ENCODE measurements at places on chromosomes 6 and 20. TPM values are rescaled to one million over a fixed set of nuclear protein-coding genes. Genes with fewer than 3 reads are reported as not detected.
A peak's percentile ranks its signal among the peaks of the same experiment; 100 is the strongest.

DNA sequence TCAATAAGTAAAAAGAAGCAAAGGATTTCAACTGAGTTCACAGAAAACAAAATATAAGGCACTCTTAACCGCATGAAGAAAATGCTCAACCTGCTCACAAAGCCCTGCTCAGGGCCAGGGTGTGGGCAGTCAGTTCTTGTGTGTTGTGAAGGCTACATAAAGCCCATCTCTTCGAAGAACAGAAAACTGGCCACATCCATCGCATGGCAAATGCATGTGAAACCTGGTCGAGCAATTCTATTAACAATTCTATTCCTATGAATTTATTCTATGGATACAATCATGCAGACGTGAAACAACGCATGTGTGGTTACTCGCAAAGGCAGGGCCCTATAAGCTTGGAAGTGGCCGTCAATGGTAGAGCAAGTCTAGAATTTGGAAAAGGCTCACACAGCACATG lies 110.5 kb downstream of the PSMB1 start:
- no peaks in the 10 kb centered on the region for H3K4me1 ChIP-seq
- DNase-seq = no peak
- no peaks in the 10 kb centered on the region for H3K36me3 ChIP-seq
- H3K27ac ChIP-seq = no peak overlapping the region

C4A gene
- 5.7 TPM for total RNA-seq

DNA sequence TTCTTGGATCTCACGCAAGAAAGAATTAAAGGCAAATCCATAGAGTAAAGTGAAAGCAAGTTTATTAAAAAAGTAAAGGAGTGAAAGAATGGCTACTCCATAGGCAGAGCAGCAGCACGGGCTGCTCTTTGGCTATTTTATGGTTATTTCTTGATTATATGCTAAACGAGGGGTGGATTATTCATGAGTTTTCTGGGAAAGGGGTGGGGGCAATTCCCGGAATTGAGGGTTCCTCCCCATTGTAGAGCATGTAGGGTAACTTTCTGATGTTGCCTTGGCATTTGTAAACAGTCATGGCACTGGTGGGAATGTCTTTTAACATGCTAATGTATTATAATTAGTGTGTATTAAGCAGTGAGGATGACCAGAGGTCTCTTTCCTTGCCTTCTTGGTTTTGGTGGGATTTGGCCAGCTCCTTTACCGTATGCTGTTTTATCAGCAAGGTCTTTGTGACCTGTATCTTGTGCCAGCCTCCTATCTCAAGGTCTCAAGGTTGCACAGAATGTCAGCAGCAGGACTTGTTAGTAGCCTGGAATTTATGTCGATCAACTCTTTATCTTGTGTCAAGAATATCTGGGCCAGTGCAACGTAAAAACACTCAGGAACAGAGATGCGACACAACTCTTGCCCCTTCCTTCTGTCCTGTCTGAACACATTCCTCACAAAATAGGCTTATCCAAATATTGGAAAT lies 931.4 kb downstream of the QKI start:
- H3K27ac ChIP-seq = no peak overlapping the region
- H3K27me3 ChIP-seq = no peaks in the 10 kb centered on the region
- no peaks in the 10 kb centered on the region for H3K36me3 ChIP-seq

DNA sequence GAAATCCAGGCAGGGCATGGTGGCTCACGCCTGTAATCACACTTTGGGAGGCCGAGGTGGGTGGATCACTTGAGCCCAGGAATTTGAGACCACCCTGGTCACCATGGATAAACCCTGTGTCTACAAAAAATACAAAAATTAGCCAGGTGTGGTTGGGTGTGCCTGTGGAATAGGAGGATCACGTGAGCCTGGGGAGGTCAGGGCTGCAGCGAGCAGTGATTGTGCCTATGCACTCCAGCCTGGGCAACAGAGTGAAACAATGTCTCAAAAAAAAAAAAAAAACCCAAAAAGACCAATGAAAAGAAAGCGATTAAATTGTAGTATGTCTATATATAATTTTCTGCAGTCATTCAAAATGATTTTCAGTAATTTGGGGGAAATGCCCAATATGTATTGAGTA lies 70.3 kb downstream of the ITCH start:
- no peak overlapping the region for H3K27ac ChIP-seq
- H3K36me3 ChIP-seq = peaks cover 21% of the 10 kb centered on the region
- no peaks in the 10 kb centered on the region for H3K27me3 ChIP-seq
- peaks cover 15% of the 10 kb centered on the region for H3K4me1 ChIP-seq
- H3K4me3 ChIP-seq = no peak overlapping the region

DNA sequence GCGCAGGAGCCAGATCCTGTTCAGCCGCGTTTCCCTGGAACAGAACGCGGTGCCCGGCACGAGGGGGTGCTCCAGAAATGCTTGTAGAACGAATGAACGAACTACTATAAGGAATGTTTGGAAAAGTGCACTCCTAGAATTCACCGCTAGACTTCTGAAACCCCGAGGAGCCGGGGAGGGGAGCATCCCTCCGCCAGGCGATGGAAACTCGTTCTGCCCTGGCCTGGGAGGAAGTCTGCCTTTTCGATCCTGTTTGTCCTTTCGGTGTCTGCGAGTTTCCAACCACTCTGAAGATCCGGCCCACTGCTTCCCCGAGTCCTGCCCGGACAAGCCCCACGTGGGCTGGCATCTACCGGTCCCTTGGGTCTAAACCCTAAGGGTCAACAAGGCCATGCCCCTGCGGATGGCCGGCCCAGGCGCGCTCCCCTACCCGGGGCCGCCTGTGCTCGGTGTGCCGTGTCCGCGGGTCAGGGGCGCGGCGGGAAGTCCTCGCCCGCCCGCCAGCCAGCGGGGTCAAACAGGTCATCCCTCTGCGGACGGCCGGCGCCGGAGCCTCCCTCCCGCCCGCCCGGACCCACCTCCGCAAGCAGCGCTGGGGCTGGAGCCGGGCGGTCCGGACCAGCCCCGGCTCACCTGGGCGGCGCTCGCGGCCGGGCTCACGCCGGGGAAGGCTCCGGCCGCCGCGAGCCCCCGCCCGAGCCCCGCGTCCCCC lies 526 bp downstream of the SULF2 start:
- H3K4me3 ChIP-seq = peak overlapping the region; percentile 41
- no peak overlapping the region for H3K27ac ChIP-seq
- H3K27me3 ChIP-seq = peaks cover 62% of the 10 kb centered on the region
- DNase-seq = no peak
- H3K36me3 ChIP-seq = peaks cover 3% of the 10 kb centered on the region
- H3K4me1 ChIP-seq = peaks cover 15% of the 10 kb centered on the region

- no peak overlapping the region for H3K27ac ChIP-seq
- H3K27me3 ChIP-seq = peaks cover 46% of the 10 kb centered on the region
- H3K4me1 ChIP-seq = peaks cover 6% of the 10 kb centered on the region
- peak overlapping the region; percentile 55 for H3K4me3 ChIP-seq
- H3K36me3 ChIP-seq = no peaks in the 10 kb centered on the region
Measured at GRCh38 chr6:125154761-125155135, 1.2 kb downstream of the TPD52L1 start.

GSTA1 gene
- total RNA-seq = not detected

VSTM2L gene
- 0.20 TPM for total RNA-seq

MYH7B gene
- total RNA-seq = 0.15 TPM

DNA sequence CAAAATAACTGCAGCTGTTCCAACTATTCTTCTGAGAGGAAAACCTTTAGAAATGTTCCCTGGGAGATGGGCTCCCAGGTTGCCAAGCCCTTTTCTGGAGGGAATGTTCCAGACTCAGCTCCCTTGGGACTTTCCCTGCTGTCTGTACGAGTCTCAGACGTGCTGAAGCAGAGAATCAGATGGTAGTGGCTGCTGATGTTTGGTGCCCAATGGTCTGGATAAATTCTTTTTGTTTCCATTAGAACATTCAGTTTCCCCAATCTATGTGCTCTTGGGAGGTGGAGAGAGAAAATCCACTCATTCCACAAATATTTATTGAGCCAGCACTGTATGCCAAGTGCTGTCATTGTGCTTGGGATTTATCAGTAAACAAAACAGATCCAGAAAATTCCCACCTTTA lies 40.0 kb downstream of the SNHG17 start:
- H3K4me1 ChIP-seq = no peaks in the 10 kb centered on the region
- H3K27me3 ChIP-seq = peaks cover 12% of the 10 kb centered on the region
- H3K27ac ChIP-seq = no peak overlapping the region

CD83 gene
- 5.5 TPM for total RNA-seq

C6orf132 gene
- total RNA-seq = 0.10 TPM

GRCh38 chr6:132132924-132133639 lies 181.9 kb upstream of the CCN2 start:
- no peak overlapping the region for H3K4me3 ChIP-seq
- no peak overlapping the region for H3K27ac ChIP-seq
- DNase-seq = no peak
- peaks cover 4% of the 10 kb centered on the region for H3K27me3 ChIP-seq

GRCh38 chr6:144338951-144339700 lies 54.0 kb downstream of the UTRN start:
- H3K27ac ChIP-seq = no peak overlapping the region
- no peak for DNase-seq
- peaks cover 72% of the 10 kb centered on the region for H3K4me1 ChIP-seq
- no peak overlapping the region for H3K4me3 ChIP-seq

DNA sequence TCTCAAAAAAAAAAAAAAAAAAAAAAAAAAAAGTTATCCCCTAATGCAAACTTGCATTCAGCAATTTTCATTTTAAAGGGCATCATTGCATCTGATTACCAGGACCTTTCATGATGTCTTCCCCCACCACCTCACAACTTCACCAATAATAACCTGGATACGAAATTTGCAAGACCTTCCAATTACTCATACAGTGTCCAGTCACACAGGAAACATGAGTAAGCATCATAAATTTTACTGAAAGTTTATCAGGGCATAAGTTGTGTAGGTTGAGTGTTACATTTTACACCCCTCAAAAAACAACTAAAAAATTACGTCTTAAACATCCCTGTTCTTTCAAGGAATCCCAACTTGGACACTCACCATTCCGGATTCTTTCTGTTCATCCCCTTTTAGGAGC lies 79.1 kb upstream of the ANKEF1 start:
- DNase-seq = no peak
- no peaks in the 10 kb centered on the region for H3K36me3 ChIP-seq
- no peaks in the 10 kb centered on the region for H3K4me1 ChIP-seq
- peaks cover 6% of the 10 kb centered on the region for H3K27me3 ChIP-seq
- H3K27ac ChIP-seq = no peak overlapping the region

- no peaks in the 10 kb centered on the region for H3K27me3 ChIP-seq
- no peak for DNase-seq
- H3K4me3 ChIP-seq = no peak overlapping the region
- no peaks in the 10 kb centered on the region for H3K36me3 ChIP-seq
- no peak overlapping the region for H3K27ac ChIP-seq
Measured at GRCh38 chr20:14232650-14233049, 104.8 kb downstream of the FLRT3 start.

DNA sequence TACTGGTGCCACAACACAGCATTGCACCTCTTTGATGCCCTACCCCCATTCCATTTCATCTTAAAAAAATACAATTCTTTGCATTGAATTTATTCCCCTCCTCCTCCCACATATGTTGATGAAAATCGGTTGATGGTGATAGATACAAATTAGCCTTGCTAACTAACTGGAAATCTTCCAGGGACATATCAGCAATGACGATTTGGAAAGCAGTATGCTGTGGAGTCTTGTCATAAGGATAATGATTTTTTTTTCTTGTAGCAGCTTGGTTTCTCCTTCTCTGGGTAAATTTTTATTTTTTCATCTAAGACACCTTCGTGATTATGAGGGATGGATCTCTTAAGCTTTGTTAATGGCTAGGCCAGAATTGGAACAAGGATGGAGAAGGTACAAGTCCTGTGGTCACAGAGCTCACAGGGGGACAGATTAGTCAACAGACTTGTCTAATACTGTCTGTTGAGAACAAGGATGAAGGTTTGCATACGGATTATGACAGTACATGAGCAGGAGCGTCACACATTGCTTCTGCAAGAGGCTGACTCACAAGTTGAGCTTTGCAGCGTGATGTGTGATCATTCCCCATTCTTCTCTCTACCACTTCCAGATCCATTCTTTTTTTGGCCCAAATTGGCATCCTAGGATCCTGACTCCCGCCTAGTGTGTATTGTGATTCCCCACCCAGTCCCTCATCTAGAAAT lies 233.1 kb upstream of the FERMT1 start:
- H3K27me3 ChIP-seq = no peaks in the 10 kb centered on the region
- no peak overlapping the region for H3K27ac ChIP-seq
- no peak overlapping the region for H3K4me3 ChIP-seq
- no peaks in the 10 kb centered on the region for H3K36me3 ChIP-seq

GRCh38 chr6:25107218-25107617 lies 171.5 kb upstream of the RIPOR2 start:
- peaks cover 83% of the 10 kb centered on the region for H3K36me3 ChIP-seq
- peaks cover 20% of the 10 kb centered on the region for H3K4me1 ChIP-seq
- no peaks in the 10 kb centered on the region for H3K27me3 ChIP-seq
- H3K4me3 ChIP-seq = no peak overlapping the region
- no peak for DNase-seq

DNA sequence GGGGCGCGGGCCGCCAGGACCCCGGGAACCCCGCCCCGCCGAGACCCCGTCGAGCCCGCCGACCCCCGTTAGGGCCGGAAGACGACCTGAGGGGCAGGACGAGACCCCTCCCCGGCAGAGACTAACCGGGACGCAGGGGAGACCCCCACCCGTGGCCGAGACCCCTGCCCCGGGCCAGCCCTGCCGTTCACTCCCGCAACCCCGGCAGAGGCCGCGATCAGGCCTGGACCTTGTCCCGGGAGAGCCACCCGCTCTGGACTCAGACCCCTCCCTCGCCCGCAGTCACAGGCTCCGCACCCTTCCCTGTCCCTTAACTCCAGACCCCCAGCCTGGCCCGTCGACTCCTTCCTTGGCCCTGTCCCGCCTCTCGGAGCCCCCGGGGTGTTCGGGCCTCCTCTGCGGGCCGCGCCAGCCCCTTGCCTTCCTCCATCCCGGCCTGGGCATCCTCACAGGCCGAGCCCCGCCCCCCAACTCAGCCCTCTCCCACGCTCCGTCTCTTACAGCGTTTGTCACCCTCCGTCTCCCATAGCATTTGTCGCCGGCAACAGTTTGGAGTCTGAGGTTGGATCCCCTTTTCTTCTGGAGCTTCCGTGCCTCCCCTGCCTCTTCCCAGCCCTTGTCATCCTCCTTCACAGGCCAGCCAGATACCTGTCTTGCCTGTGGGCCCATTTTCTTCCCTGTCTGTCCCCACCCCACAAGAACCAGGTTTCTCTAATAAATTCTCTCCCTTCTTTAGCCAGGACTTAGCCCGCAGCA lies 569 bp downstream of the TCEA2 start:
- H3K27ac ChIP-seq = peak overlapping the region; percentile 89
- H3K4me3 ChIP-seq = peak overlapping the region; percentile 82
- DNase-seq = no peak
- no peaks in the 10 kb centered on the region for H3K27me3 ChIP-seq
- H3K4me1 ChIP-seq = peaks cover 64% of the 10 kb centered on the region

CALHM4 gene
- not detected for total RNA-seq

- H3K4me1 ChIP-seq = no peaks in the 10 kb centered on the region
- no peaks in the 10 kb centered on the region for H3K36me3 ChIP-seq
- H3K27ac ChIP-seq = no peak overlapping the region
- no peaks in the 10 kb centered on the region for H3K27me3 ChIP-seq
- no peak for DNase-seq
Measured at GRCh38 chr6:120954111-120954510, 380.2 kb downstream of the TBC1D32 start.

GRCh38 chr6:53495506-53496499 lies 49.1 kb downstream of the GCLC start:
- H3K4me3 ChIP-seq = no peak overlapping the region
- peaks cover 8% of the 10 kb centered on the region for H3K36me3 ChIP-seq
- no peaks in the 10 kb centered on the region for H3K27me3 ChIP-seq
- no peak for DNase-seq
- peaks cover 12% of the 10 kb centered on the region for H3K4me1 ChIP-seq

PXT1 gene
- total RNA-seq = 0.35 TPM

- peak; percentile 70 for DNase-seq
- H3K4me3 ChIP-seq = peak overlapping the region; percentile 74
Measured at GRCh38 chr6:144334150-144334708, 49.1 kb downstream of the UTRN start.
